ENCODE measurements at places on chromosomes 11 and 22.
A peak's percentile ranks its signal among the peaks of the same experiment; 100 is the strongest.

GRCh38 chr22:45248832-45249561 is 8.3 kb upstream of the KIAA0930 start:
- no peak for DNase-seq

- no peak for DNase-seq
These were observed 48.9 kb downstream of the ARHGEF12 start for GRCh38 chr11:120385110-120385509.

DNA sequence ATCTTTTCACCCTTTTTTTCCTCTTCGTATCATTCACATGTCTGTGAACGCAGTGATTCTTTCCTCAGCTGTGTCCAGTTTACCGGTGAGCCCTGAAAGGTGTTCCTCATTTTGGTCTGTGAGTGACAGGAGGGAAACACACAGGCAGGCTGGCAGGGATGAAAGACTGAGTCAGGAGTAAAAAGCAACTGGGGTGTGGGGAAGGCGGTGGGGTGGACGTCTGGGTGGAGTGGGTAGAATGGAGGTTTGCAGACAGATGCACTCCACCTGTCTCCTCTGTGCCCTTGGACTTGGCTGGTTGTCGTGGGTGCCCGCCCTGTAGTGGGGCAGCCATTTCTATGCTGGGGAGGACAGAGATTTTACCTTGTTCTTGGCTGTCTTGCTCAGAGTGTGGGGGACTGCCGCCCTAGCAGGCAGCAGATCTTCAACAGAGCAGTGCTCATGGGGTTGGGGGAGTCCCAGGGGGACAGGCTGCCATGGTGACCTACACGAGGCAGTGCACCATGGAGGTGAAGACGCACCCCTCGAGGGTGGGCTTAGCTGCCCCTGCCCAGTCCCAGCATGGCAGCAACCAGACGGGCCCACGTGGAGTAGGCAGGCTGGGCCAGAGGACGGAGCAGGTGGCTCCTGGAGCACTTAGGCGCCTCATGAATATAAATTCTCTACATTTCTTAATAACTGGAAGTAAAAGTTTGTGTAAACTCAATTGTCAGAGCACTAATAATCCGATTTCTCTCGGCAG is 603.7 kb downstream of the TBC1D22A start:
- DNase-seq: no peak

- DNase-seq: no peak
These were observed 119.4 kb downstream of the HIPK3 start for GRCh38 chr11:33376331-33377310.

DNA sequence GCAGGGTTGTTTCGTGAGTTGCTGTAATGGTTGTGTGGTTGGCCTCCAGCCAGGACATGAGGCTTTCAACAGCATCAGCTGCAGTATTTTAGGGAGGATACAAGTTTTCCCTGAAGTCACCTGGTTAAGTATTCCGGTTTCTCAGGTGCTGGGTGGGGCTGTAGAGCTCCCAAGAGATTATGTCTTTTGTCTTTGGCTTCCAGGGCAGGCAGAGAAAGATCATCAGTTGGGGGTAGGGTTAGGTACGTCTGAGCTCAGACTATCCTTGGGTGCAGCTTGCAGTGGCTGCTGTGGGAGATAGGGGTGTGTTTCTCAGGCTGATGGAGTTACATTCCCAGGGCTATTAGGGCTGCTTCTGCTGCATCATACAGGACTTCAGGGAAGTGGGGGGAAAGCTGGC is 47.5 kb upstream of the MRGPRX1 start:
- DNase-seq: no peak

DNA sequence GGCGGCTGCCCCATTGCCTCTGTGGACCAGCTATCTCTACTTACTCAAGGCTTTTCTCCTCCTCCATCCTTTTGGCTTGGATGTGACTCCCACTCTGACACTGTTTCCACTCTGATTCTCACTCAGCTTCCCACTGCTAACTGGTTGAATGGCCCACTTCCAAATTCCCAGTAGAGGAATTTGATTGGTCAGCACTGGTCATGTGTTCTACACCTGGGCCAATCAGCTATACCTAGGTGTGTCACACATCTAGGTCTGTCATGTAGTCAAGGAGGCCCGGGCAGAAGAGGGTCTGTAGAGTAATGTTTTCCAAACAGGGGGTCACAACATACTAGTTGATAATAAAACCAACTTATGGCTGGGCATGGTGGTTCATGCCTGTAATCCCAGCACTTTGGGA is 53.3 kb downstream of the TPBGL start:
- DNase-seq: no peak

DNA sequence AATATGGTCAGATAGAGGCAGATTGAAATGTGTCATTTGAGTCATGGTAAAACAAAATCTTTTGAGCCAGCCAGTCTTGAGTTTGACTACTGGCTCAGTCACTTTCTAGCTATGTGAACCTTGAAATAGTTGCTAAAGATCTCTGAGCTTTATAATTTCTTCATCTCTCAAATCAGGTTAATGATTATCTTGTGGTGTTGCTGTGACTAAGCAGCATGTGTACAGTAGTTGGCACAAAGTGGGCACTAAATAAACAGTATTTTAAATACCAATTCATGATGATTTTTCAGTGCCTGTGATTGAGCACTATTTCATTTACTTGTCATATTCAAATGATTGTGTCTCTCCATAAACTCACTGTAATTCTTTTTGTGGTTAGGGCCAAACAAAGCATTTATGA is 70.8 kb downstream of the RAB38 start:
- DNase-seq: no peak

DNA sequence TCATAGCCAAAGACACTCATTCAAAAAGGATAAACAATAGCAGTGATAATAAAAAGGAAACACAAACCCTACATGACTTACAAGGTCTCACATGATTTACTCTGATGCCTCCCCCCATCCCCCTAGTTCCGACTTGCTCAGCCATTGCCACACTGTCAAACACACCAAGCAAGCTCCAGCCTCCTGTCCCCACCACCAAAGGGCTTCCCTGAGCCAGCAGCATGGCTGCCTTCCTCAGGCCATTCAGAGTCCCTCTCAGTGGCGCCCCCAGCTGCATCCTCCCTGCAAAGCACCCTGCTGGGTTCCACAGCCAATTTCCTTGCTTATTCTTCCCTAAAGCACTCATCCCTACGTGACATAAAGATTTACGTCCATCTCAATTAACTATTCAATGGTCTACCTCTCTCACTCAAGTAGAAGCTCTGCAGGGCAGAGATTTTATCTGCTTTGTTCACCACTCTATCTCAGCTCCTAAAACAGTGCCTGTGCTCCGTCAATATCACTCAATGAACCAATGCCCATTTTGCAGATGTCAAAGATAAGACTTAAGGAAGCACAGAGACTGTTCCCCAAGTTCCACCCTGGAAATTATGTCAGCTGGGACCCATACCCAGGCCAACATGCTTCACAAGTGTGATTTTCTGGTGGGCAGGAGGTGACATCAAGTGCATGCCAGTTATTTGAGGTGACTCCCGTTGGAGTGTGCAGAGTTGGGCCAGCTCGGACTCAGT is 106.9 kb downstream of the SYN3 start:
- no peak for DNase-seq

GRCh38 chr22:50469377-50470305 is 5.2 kb downstream of the SBF1 start:
- DNase-seq: peak; percentile 86

- no peak for DNase-seq
These were observed 615 bp downstream of the STT3A start for GRCh38 chr11:125593114-125593820.

- DNase-seq: no peak
These were observed 3.2 kb downstream of the CHRM1 start for GRCh38 chr11:62917906-62918502.

DNA sequence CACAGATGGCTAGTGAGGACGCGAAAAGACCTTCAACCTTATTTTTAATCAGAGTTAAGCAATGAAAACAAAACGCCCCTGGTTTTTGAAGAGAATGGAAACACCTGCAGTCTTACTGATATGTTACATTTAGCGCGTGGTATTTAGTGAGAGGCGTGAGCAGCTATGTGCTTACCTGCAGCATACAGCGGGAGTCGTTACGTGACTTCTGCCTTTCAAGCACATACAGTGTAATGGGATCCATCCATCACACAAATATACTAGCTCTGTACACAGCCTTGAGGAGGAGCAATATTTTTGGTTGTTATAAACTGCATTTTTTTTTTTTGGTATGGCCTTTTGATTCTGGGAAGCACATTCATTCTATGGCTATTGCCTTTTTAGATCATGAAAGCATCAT is 5.5 kb downstream of the KRTAP5-2 start:
- DNase-seq: no peak

DNA sequence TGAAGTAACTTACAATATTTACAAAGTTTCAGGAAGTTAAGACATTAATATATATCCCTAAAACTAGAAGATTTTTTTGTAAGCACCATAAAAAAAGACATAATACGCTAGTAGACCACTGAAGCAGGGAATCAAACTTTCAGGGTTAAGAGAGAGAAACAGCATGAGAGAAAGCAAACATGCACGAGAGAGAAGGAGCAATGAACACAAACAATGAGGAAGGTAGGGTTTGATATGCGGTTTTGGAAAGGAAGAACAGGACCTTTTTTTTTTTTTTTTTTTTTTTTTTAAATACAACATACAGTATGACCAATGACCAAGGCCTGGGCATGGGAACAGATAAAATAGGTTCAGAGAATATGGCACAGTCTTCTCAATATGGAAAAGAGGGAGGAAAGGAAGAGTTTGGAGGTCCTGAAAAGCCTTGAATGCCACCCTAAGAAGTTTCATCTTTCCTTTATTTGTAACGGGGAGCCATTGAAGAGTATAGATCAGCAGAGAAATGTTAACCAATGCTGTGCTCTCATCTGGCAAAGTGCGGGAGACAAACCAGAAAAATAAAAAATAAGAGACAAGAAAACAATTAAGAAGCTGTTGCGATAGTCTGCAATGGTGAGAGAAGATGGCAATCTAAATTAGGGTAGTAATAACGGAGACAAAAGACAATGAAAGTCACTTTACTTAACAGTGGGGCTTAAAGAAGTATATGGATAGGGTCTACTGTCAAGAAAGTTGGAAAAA is 101.0 kb downstream of the USP35 start:
- DNase-seq: no peak

GRCh38 chr11:94574193-94574961 is 7.2 kb downstream of the PIWIL4 start:
- DNase-seq: no peak

GRCh38 chr11:548700-549603 is 11.6 kb downstream of the LMNTD2 start:
- no peak for DNase-seq

GRCh38 chr11:10918698-10919097 is 60.8 kb upstream of the ZBED5 start:
- DNase-seq: no peak

DNA sequence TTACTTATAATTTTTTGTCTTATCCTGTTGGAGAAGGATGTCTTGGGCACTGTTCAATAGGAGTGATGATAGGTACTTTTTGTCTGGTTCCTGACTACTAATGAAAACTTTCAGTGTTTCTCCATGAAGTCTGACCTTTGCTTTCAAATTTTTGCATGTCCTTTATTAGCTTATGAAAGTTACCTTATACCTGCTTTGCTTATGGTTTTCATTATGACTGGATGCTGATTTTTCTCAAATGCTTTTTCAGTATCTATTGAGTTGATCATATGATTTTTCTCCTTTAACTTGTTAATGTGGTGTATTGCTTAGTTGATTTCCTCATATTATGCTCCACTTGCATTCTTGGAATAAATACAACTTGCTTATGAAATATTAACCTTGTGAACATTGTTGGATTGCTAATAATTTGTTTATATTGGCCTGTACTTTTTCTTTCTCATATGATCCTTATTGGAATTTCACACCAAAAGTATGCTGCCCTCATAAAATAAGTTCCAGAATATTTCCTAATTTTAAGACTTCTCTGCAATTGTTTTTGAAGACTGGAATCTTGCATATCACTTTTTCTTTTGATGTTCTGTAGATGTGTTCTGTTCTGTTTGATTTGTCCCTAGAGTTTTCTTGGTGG is 85.0 kb upstream of the SC5D start:
- DNase-seq: no peak

DNA sequence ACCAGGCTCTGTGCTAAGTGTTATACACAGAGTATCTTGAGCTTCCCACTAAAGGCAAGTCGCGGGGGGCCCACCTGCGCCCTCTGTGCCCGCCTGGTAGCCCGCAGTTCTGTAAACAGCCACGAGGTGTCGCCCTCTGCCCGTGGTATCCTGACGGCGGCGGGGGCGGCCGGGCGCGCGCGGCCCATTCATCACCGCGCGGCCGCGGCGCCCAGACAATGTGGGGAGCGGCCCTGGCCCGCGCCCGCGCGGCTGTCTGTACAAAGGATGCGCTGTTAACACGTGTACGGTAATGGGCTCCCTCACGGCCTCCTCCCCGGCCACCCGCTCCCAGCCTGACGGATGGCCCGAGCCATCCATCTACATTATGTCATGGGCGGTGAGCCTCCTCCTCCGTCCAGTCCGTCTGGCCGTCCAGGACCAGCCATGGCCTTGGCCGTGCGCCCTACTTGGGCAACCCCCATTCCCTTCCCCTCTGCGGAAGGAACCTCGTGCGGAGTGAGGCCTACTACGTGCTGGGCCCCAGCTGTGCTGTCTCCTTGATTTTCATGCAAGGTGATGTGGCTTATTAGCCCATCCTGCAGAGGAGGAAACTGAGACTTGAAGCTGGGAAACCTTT is 99.4 kb downstream of the MIAT start:
- DNase-seq: no peak

- no peak for DNase-seq
These were observed at the start of gene ALDH3B2 for GRCh38 chr11:67674442-67674871. Gene ALDH3B2 (minus strand): TSS chr11:67674623. CDS start chr11:67666935, 7,688 bp downstream.

DNA sequence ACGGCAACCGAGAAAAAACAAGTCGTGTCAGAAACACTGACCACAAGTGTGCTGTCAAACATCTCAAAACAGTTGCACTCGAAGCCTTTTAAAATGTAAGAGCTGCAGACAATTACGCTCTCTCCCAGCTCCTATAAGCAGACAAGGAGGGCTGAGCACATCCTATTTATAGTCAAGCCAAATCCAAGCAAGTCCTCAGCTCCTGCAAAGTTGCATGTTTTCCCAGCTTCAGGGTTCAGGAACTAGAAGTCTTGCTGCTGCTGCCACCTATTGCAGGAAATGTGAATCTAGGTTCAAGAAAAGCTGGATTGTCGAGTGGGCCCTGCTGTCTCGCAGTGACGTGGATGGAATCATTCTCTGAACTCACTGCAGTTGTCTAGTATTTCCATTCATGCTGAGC is 15.5 kb downstream of the EFCAB6 start:
- DNase-seq: no peak

- DNase-seq: no peak
These were observed 32.9 kb upstream of the VWA5A start for GRCh38 chr11:124082371-124082770.

- DNase-seq: no peak
These were observed 28.4 kb upstream of the ARFGAP3 start for GRCh38 chr22:42885446-42885845.

- no peak for DNase-seq
These were observed 415.9 kb downstream of the METTL15 start for GRCh38 chr11:28524098-28524497.

DNA sequence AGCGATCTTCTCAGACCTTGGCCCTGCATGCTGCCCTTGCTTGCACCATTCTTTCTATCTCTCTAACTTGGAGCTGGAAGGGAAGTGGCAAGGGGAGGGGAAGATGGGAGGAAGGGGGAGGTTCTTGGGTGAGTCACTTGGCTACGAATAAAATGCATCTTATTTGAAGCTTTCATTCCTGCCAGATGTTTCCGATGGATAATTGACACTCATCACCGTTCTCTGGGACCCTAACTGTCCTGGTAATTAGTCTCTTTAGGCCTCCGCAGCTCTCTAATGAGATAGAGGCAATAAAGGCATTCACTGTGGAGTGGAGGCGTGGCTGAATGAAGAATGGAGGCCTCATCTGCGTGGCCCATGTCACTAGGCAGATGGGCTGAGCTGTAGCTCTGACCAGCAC is 960.1 kb downstream of the NTM start:
- no peak for DNase-seq
